ENCODE measurements at places on chromosomes 12 and 14.

GRCh38 chr12:119204131-119204530 is 25.4 kb downstream of the HSPB8 start:
- no peak for DNase-seq

DNA sequence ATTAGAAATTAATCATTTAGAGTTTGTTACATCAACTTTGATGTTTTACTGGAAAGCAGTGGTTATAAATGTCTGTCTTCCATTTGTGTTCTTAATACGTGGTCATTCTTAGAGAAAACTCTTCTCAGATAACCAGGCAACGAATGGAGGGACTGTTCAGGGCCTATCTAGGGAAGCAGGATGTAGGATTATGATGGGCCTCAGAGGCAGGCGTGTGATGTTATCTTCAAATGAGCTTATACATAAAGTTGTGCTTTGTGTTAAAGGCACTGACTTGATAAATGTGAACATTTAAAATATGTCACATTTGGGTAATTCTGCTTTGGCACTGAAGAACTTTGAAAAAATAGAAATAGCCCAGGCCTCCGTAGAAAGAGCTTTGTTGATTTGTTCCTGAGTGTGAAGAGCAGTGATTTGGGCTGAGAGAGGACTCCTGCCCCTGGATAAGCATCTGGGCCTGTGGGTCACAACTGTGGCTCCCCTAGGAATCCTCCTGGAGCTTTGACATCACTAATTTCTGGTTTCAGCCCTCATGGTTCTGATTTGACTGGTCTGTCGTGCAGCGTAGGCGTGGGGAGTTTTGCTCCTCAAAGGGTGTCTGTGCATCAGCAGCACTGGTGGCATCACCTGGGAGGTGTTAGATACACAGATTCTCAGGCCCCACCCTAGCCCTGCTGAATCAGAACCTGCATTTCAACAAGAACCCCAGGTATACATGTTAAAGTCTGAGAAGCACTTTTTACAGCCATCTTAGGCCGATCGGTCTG is 55.4 kb downstream of the SAMD4A start:
- no peak for DNase-seq

GRCh38 chr12:101799774-101800173 is 31.0 kb downstream of the GNPTAB start:
- DNase-seq: no peak

DNA sequence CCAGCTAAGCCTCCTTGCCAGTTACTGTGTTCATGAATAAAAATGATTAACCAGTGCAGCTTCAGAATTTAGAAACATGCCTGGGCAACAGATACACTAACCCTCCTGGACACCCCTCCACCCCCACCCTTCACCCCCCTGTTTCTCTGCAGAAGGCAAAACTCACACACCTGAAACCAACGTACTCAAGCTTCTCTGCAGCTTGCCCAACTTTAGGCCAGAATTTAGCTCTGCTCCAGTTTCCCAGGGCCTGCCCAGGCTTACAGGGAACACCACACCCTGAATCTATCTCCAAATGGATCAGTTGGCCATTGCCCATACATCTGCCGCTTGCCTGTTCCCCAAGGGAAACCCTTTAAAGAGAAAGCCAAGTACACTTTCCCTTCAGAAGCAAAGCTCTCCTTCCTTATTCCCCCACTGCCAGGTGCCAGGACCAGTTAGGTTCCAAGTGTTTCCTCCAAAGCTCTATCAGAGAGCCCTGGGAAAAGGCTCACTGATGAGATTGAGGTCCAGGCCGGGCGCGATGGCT is 1.8 kb upstream of the SPPL3 start:
- DNase-seq: no peak

DNA sequence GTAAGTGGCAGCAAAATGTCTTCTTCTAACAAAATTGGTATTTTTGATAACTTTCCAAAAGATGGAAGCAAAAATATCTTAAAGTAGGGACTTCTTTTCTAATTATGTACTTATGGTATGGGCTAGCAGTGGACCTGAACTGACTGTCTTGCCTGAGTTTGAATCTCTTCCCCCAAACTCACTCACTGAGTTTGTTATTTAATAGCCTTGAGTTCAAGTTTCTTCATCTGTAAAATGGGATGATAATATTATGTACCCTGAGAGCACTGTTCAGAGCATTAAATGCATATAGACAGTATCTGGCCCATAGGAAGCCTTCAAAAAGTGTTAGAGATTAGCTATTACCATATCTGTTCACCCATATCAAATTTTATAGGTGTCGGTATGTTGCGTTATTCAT is 210.4 kb upstream of the NUDT4 start:
- DNase-seq: no peak

DNA sequence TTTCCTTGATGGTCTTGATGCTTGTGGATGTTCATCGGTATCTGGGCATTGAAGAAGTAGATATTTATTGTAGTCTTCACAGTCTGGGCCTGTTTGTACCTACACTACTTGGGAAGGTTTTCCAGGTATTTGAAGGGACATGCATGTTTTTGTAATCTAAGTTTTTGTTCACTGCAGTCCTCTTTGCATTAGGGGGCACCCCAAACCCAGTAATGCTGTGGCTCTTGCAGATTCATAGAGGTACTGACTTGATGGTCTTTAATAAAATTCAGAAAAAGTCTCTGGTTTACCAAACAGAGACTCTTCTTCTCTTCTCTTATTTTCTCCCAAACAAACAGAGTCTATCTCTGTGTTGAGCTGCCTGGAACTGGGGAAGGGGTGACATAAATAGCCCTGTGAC is 150.9 kb upstream of the SLC16A7 start:
- no peak for DNase-seq

GRCh38 chr12:112574896-112575558 is 156.3 kb downstream of the PTPN11 start:
- DNase-seq: no peak

All from HS-27A (cell line).